ENCODE measurements at places on chromosomes 4 and X.

GRCh38 chrX:100600758-100601157 is 16.0 kb downstream of the TNMD start:
- DNase-seq = no peak

- DNase-seq = no peak
These were observed 53.0 kb downstream of the SEPTIN11 start for GRCh38 chr4:77002321-77003107.

GRCh38 chrX:12505127-12505526 is 286.1 kb upstream of the PRPS2 start:
- no peak for DNase-seq

DNA sequence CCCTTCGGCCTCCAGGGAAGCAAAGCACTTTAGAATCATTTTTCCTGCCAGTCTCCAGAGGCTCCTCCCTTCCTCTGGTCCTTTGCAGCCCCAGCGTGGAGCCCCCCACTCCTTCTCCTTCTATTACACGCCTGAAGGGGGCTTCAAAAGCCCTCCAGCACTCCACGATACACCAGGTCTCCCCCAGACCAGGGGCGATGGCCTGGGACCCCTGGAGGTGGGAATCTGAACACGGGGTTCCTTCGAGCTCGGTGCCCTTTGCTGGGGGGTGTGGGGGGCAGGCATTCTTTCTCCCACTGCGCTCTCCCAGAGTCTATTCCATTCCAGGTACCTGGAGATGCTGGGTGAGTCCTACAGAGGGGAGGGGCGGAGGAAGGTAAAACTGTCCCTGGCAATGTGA is 97.6 kb downstream of the HMX1 start:
- DNase-seq = no peak

DNA sequence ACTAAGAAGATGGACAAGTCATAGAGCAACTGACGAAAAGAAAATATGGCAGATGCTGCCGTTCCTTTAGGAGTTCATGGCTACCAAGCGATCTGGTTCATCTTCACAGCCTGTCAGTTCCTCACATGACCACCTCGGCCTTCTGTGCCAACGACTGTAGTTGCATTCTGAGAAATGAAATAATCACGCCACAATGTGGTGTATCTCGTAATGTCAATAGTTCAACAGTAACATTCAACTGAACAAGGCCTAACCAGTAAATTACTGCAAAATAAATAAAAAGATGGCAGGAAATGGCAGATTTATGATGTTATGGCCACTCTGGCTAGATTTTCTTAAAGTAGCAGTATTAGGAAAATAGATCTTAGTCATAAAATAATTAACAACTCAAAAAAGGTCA is 4.4 kb downstream of the GPRIN3 start:
- DNase-seq = peak; percentile 69

DNA sequence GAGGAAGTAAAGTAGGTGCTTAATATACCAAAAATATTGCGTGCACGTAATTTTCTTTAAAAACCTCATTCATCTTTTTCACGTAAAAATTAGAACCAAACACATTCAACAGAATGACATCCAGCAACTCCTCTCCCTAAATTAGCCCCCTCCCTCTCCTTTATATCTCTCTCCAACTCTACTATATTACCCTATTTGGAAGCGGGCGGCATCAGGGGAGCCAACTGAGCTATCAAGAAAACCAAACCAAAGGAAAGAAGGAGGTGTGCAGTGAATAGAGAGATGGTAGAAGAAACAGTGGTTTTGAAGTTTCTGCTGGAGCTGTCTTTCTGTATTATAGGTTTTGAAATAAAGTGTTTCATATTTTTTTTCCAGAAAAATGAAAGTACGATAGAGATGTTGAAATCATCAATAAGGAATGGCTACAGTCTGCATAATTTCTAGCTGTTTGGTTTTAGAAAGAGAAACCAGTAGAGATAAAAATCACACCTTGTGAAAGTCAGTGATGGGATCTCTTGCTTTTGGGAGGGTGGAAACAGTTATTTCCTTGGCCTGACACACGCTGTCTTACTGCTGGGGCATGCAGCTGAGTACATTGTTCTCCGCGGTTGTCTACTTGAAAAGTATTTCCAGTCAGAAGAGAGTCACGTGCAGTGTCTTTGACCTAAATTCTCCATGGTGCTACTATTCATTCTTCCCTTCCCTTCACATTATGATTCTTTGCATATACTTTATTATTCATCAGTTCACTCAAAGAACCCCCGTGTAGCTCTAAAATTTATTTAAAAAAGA is 94.1 kb upstream of the WDR17 start:
- no peak for DNase-seq

- DNase-seq = no peak
These were observed 643.9 kb downstream of the TRIML1 start for GRCh38 chr4:188783175-188783574.

GRCh38 chr4:150079081-150079581 is 886 bp downstream of the DCLK2 start:
- DNase-seq = peak; percentile 23

- peak; percentile 5 for DNase-seq
These were observed 723.2 kb downstream of the SMARCA1 start for GRCh38 chrX:128800138-128800537.

DNA sequence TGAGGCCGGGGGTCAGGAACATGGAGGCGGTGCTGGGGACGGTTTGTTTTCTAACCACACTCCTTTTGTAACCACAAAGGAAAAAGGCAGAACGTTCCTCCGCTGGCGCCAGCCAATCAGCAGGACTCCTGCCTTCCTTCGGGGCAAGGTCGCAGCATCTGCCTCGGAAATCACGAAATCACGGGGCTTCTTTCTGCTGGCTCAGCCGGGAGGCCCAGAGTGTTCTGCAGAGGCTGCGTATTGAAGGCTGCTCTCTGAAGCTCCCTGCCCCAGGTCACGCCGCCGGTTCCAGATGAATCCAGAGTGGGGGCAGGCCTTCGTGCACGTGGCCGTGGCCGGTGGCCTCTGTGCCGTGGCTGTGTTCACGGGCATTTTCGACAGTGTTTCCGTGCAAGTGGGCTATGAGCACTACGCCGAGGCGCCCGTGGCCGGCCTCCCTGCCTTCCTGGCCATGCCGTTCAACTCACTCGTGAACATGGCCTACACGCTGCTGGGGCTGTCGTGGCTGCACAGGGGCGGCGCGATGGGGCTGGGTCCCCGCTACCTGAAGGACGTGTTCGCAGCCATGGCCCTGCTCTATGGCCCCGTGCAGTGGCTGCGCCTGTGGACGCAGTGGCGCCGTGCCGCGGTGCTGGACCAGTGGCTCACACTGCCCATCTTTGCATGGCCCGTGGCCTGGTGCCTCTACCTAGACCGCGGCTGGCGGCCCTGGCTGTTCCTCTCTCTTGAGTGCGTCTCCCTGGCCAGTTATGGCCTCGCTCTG is 9.4 kb downstream of the TMEM187 start:
- DNase-seq = no peak

DNA sequence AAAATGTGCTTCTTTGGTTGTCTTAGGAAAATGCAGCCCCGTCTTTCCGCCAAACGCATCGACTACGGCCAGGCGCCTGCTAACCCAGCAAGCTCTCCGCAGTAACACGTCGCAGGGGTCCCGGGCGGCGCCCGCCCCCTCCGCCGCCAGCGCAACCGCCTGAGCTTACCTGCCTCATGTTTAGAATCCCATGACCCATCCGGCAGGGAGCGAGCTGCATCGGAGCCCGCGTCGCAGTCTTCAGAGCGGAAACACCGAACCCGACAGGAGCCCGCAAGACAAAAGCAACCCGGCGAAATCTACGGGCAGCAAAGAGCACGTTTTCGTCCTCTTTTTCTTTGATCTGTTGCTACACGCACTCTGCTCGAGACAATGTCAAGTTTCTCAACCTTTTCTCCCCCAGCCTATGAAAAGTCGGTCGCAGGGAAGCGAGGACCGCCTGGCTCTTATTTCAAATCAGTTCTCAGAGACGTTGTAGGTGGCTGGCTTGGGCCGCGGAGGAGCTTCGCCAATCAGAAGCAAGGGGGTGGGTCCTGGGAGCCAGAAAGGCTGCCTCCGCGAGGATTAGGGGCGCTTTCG is at the start of gene MID1:
TSS of gene MID1 (minus strand) at position 465 of the 579 bp plus-strand sequence. CDS start 53,038 bp downstream, outside the sequence.
- DNase-seq = peak; percentile 77

DNA sequence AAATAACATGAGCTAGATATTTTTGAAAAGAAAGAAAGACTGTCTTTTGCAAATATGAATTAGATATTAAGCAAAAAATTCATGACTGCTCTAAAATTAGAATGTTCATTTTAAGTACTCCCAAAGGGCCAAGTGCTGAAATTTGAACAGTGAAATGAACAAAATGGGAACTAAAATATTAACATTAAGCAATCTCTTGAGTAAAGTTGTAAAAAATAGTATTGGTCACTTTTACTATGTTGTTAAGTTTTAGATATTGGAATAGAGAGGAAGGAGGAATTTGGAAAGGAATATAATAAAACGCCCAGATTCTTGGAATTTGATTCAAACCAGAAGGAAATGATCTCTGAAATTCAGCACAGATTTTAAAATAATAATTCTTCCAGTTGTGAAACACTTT is 125.9 kb upstream of the ANK2 start:
- no peak for DNase-seq

GRCh38 chr4:4754641-4755040 is 104.8 kb upstream of the MSX1 start:
- DNase-seq = peak; percentile 69

GRCh38 chr4:93320356-93320755 is 508.2 kb upstream of the ATOH1 start:
- no peak for DNase-seq

DNA sequence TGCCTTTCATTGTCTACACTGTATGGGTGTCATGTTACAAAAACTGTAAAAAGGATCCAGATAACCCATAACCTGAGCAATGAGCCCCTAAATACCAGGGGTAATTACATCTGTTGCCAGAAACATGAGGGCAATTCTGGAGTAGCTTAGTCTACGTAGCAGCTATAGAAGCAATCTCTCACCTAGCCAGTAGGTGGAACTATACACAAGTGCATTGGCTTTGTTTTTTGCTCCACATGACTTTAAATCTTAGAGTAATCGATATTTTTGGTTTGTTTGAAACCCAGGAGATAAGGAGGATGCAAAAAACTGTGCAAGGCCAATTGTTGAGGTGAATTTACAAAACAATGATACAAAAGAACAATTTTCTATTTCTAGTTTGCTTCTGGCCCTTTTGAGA is 57.5 kb downstream of the GPR82 start:
- DNase-seq = peak; percentile 14

DNA sequence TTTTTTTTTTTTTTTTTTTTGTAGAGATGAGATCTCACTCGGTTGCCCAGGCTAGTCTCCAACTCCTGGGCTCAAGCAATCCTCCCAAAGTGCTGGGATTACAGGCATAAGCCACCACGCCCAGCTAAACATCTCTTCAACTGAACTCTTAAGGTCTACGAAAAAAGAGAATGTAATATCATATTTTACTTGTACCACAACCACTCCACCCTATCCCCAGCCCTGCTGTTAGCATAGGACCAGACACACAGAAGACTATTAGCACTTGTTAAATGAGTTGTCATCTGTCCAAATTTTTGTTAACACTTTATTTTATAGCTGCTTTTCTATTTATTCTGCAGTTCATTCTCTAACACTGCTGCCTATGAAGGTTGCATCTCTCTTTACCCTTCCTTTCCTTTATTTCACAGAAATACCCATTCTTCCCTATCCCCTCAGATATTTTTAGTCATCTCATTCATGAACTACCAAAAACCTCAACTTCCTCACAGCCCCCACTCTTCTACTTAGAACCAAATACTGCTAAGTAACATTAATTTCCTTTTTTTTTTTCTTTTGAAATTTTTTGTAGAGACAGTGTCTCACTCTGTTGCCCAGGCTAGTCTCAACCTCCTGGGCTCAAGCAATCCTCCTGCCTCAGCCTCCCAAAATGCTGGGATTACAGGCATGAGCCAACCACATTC is 10.1 kb downstream of the SNX12 start:
- DNase-seq = no peak

DNA sequence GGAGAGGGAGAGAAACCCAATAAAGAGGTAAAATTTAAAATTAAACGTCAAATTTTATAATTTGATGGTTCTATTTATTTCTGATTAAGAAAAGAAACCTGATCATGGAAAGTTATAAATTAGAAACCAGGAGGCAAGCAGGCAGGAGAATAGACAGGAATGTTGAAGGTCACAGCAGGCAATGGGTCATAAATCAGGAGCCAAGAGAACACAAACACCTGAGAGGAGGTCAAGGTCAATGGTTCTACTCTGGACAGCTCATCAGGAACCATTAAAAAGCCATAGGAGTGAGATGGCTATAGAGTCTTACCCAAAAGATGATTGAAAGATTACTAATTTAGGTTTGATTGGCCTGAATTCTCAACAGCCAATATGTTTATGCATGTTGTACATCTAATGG is 126.9 kb upstream of the HCCS start:
- DNase-seq = no peak

DNA sequence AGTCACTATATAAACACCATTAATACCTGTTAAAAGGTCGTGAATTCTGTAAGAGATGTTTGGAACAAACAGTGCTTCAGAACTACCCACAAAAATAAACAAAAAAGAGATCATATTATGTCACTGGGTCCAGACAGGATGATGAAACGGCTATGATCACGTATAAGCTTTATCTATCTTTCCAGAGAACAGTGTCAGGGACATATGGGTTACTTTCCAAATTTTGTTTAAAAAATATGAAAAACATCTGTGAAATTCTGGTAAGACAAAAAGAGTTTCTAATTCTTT is 90.0 kb downstream of the SORBS2 start:
- no peak for DNase-seq

DNA sequence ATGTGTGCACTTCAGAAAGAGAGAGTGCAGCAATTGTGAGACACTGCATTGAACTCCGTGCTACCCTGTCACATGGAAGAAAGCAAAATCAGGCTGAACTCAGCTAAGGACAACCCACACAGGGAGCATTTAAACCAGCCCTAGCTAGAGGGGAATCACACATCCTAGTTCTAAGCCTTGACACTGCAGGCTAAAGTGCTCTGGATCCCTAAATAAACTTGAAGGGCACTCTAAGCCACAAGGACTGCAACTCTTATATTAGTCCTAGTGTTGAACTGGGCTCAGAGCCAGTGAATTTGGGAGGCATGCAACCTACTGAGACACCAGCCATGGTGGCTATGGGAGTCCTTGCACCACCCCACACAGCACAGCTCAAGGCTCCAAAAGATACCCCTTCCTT is 311.9 kb downstream of the OPHN1 start:
- DNase-seq = no peak

DNA sequence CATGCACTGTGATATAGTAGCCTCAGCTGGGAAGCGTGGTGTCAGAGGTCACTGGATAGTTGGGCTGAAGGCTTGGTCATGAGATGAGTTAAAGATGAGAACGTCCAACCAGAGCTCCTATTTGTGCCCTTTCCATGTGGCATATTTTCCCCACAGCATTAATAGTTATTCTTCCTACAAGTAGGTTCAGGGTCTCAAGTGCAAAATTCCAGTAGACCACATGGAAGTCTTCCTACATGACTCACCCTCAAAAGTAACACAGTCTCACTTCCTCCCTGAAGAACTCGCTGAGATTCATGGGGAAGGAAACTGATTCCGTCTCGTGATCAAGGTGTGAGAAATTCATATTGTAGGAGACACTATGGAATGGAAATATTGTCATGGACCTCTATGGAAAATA is 1212.5 kb upstream of the PRKX start:
- no peak for DNase-seq

GRCh38 chr4:145041378-145041777 is 56.6 kb downstream of the ANAPC10 start:
- no peak for DNase-seq

All from NCI-H524 (cell line).